ENCODE measurements at places on chromosomes 2 and 18.

- no peak for DNase-seq
Observed at GRCh38 chr2:43397411-43397810, 171.0 kb upstream of the ZFP36L2 start.

- DNase-seq, result no peak
Observed at GRCh38 chr2:167509586-167509985, 621.3 kb downstream of the XIRP2 start.

GRCh38 chr2:152094014-152094413, 4.8 kb downstream of the CACNB4 start:
- no peak for DNase-seq

GRCh38 chr2:9467687-9468086, 6.7 kb upstream of the IAH1 start:
- no peak for DNase-seq

- DNase-seq, result no peak
Observed at GRCh38 chr2:129914538-129915302, 64.7 kb upstream of the RAB6C start.

- no peak for DNase-seq
Observed at GRCh38 chr2:3349211-3349693, 28.4 kb downstream of the EIPR1 start.

All from mesothelial cell of epicardium (in vitro differentiated cells).